ENCODE measurements at places on chromosomes 2 and 18. TPM values are rescaled to one million over a fixed set of nuclear protein-coding genes. Genes with fewer than 3 reads are reported as not detected.

The RAB3GAP1 gene
- total RNA-seq = 23.3 TPM

The CPO gene
- 0.32 TPM for total RNA-seq

The HJURP gene
- not detected for total RNA-seq

The HOXD10 gene
- total RNA-seq = not detected

The SLC40A1 gene
- 43.4 TPM for total RNA-seq

The ABCG8 gene
- not detected for total RNA-seq

The MYL1 gene
- not detected for total RNA-seq

The TGOLN2 gene
- total RNA-seq = 42.1 TPM

The NXPH2 gene
- 0.19 TPM for total RNA-seq

The DNAJC5G gene
- total RNA-seq = not detected

The METTL5 gene
- 32.5 TPM for total RNA-seq

The CRYGD gene
- not detected for total RNA-seq

The RNF149 gene
- 18.8 TPM for total RNA-seq

The EN1 gene
- not detected for total RNA-seq

The ALPP gene
- not detected for total RNA-seq

The RESP18 gene
- total RNA-seq = not detected

The LCT gene
- total RNA-seq = 0.06 TPM

The C2orf72 gene
- 5.3 TPM for total RNA-seq

The GPR75 gene
- 1.9 TPM for total RNA-seq

The FBXO41 gene
- 3.5 TPM for total RNA-seq

The AFF3 gene
- total RNA-seq = 0.69 TPM

The NEU2 gene
- total RNA-seq = not detected

The CRACDL gene
- total RNA-seq = 11.0 TPM

The RMDN2 gene
- total RNA-seq = 5.9 TPM

The ARHGEF4 gene
- total RNA-seq = 19.6 TPM

The CNPPD1 gene
- 22.4 TPM for total RNA-seq

The RAB27B gene
- total RNA-seq = 12.9 TPM

The ANKRD36 gene
- total RNA-seq = 11.1 TPM

The NEMP2 gene
- 1.1 TPM for total RNA-seq

The SPATA3 gene
- total RNA-seq = not detected

The PRKAG3 gene
- total RNA-seq = not detected

The TEKT4 gene
- not detected for total RNA-seq
